ENCODE measurements at places on chromosomes 6 and 20. TPM values are rescaled to one million over a fixed set of nuclear protein-coding genes. Genes with fewer than 3 reads are reported as not detected.

The IRF4 gene
- total RNA-seq: 409 TPM

GRCh38 chr6:128803911-128804310 is 79.0 kb upstream of the LAMA2 start:
- DNase-seq: no peak

GRCh38 chr6:147559006-147559405 is 50.5 kb downstream of the SAMD5 start:
- DNase-seq: no peak

DNA sequence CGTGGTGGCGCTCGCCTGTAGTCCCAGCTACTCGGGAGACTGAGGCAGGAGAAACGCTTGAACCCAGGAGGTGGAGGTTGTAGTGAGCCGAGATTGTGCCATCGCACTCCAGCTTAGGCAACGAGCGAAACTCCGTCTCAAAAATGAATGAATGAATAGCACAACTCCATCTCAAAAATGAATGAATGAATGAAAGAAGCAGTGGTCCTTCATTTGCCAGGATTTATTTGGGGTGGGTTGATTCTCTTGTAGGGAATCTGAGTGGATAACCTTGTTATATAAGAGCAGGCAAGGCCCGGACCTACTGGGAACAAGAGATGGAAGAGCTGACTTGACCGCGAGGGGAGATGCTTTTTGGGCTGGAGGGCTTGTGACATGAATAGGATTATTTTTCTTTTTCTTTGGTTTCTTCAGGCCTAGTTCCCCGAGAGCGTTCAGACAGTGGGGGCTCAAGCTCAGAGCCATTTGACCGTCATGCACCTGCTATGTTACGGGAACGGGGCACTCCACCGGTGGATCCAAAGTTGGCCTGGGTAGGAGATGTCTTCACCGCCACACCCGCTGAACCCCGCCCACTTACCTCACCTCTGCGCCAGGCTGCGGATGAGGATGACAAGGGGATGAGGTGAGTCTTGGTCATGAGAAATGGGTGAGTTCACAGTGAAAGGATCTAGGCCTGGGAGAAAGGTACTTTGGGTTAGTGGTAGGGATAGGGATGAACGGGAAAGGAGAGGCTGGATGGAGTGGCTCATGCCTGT is 9.8 kb downstream of the PRRC2A start:
- DNase-seq: no peak

DNA sequence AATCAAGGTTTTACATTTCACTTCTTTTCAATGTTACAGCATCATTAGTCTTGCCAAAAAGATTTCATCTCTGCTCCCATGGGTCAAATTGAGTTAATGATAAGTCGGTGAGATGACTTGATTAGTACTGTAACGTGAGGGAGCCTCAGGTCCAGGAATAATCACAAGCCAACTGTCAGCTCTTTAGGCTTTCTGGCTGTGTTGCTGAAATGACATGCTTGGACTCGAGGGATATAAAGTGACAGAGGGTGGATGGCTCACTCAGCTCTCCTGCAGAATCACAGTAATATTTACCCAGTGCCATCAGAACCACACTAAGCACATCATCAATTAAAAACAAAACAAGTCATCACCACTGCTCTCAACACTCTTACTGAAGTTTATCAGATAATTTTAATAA is 196.2 kb upstream of the THEMIS start:
- DNase-seq: no peak

The MUC22 gene
- total RNA-seq: not detected
